ENCODE measurements at places on chromosomes 16 and 17. TPM values are rescaled to one million over a fixed set of nuclear protein-coding genes. Genes with fewer than 3 reads are reported as not detected.

Gene KRT23
- not detected for total RNA-seq

Gene DLX4
- 0.42 TPM for total RNA-seq

Gene COL1A1
- 8.8 TPM for total RNA-seq

Gene RNF222
- total RNA-seq: not detected

Gene CLDN7
- total RNA-seq: 1.1 TPM

Gene HNF1B
- total RNA-seq: 36.3 TPM

Gene ATP2C2
- not detected for total RNA-seq

Gene HIC1
- 9.3 TPM for total RNA-seq

GRCh38 chr16:68376590-68376989 is 65.8 kb downstream of the PRMT7 start:
- no peak for DNase-seq
- H3K4me3 ChIP-seq: no peak overlapping the region
- H3K27ac ChIP-seq: no peak overlapping the region
- H3K4me1 ChIP-seq: peaks cover 21% of the 10 kb centered on the region
- peaks cover 10% of the 10 kb centered on the region for H3K27me3 ChIP-seq

GRCh38 chr17:34259146-34259545 is 4.1 kb downstream of the CCL2 start:
- no peak for DNase-seq
- H3K27ac ChIP-seq: no peak overlapping the region
- H3K4me3 ChIP-seq: no peak overlapping the region
- H3K36me3 ChIP-seq: no peaks in the 10 kb centered on the region

GRCh38 chr17:47980541-47980940 is 9.6 kb downstream of the CDK5RAP3 start:
- no peak overlapping the region for H3K4me3 ChIP-seq
- H3K4me1 ChIP-seq: peaks cover 2% of the 10 kb centered on the region
- no peaks in the 10 kb centered on the region for H3K27me3 ChIP-seq
- no peak overlapping the region for H3K27ac ChIP-seq
- DNase-seq: no peak
- peaks cover 80% of the 10 kb centered on the region for H3K36me3 ChIP-seq

DNA sequence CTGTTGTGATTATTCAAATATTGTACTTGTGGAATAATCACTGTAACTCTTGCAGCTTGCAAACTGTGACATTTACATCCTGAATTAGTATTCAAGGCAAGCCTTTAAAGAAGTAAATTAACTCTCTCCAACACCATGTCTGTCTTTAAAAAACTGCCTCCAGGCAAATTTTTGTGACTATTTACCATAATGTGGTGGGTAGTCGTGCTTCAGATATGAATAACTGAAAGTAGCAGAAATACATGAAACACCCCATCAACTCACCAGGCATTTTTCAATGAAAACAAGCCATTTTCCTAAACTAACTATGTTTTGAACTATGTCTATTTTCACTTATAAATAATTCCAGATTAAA is 217.4 kb upstream of the PSMD7 start:
- H3K27me3 ChIP-seq: no peaks in the 10 kb centered on the region
- no peak overlapping the region for H3K4me3 ChIP-seq
- DNase-seq: no peak
- H3K4me1 ChIP-seq: no peaks in the 10 kb centered on the region
- no peaks in the 10 kb centered on the region for H3K36me3 ChIP-seq
- H3K27ac ChIP-seq: no peak overlapping the region

DNA sequence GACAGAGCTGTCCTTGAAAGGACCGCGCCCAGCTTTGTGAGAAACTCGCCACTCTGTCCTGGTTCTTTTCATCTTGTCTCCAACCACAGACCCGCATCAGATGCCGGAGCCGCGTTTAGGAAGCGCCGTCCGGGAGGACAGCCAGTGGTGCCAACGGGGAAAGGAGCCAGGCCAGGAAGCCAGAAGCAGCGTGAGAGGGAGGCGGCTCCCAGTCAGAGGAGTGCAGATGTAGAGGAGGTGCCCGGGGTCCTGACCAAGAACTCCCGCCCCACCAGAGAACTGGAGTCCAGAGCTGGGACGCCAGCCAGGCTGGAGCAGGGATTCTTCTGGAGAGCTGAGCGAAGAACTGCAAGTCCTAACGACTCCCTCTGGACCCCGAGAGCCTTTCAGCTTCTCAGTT is 49.3 kb upstream of the TNRC6C start:
- no peak overlapping the region for H3K4me3 ChIP-seq
- no peaks in the 10 kb centered on the region for H3K36me3 ChIP-seq
- H3K4me1 ChIP-seq: no peaks in the 10 kb centered on the region
- H3K27ac ChIP-seq: no peak overlapping the region

- H3K27me3 ChIP-seq: no peaks in the 10 kb centered on the region
- H3K36me3 ChIP-seq: peaks cover 81% of the 10 kb centered on the region
- peaks cover 47% of the 10 kb centered on the region for H3K4me1 ChIP-seq
These were observed 12.9 kb downstream of the NUBP1 start for GRCh38 chr16:10756574-10756973.

DNA sequence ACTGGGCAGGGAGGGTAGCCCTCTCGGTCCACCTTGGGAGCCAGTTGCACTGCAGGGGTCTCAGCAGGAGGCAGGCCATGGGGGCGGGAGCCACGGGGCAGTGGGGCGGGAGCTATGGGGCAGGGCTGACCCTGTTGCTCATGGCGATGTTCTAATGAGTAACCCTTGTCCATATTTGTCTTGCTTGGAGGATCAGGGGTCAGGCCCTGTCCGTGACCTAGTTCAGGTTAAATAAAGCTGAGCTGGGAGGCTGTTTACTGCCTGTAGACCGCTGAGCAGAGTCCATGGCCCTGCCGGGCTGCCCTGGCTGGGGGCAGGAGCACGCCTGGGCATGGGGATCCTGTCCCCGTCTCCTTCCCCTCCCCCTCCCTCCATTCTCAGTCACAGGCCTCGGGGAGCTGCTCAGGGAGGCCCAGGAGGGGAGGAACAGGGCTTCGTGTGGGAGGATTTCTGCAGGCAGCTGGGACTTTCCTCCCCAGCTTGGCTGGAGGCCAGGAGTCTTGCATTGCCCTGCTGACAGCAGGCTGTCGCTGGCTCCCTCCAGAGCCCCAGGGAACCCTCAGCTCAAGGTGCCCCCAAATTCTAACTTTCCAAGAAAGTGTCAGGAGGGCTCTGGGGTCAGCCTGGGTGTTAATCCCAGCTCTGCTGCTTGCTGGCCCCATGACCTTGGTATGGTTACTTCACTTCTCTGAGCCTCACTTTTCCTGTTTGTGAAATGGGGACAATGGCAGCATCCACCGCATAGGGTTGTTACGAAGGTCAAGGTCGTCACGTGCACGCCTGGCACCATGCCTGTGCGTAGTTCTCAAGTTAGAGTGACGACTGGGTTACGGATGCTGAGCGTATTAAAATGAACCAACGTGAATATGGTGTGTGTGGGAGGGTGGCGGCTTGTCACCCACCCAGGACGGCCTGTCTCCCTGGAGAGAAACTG is 6.1 kb upstream of the SERPINF2 start:
- peaks cover 27% of the 10 kb centered on the region for H3K4me1 ChIP-seq
- H3K36me3 ChIP-seq: peaks cover 44% of the 10 kb centered on the region
- DNase-seq: no peak
- no peak overlapping the region for H3K4me3 ChIP-seq
- H3K27ac ChIP-seq: no peak overlapping the region
- H3K27me3 ChIP-seq: no peaks in the 10 kb centered on the region

DNA sequence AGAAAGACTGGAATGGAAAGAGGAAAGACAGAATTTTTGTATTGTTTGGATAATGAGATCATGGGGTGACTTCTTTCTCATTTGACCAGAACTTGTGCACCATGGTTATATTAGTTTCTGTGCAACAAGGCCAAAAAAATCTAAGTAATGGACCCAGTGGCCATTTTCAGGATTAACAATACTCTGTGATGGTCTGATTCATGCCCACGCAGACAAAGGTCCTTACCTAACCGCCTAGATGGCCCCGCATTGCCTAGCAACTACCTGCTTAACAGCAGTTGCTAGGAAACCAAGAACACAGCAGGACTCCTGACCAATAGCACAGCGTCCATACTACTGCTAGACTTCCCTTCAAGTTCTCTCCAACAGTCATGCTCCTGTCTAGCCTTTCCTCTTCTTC is 22.4 kb downstream of the MIS12 start:
- no peak overlapping the region for H3K27ac ChIP-seq
- H3K36me3 ChIP-seq: peaks cover 48% of the 10 kb centered on the region
- H3K27me3 ChIP-seq: no peaks in the 10 kb centered on the region
- H3K4me3 ChIP-seq: no peak overlapping the region

GRCh38 chr16:54422159-54422558 is 135.6 kb upstream of the IRX3 start:
- H3K4me3 ChIP-seq: no peak overlapping the region
- H3K27me3 ChIP-seq: peaks cover 2% of the 10 kb centered on the region
- H3K27ac ChIP-seq: no peak overlapping the region
- no peaks in the 10 kb centered on the region for H3K36me3 ChIP-seq
- no peak for DNase-seq

- DNase-seq: no peak
- no peak overlapping the region for H3K4me3 ChIP-seq
- peaks cover 22% of the 10 kb centered on the region for H3K4me1 ChIP-seq
- peaks cover 22% of the 10 kb centered on the region for H3K36me3 ChIP-seq
- no peaks in the 10 kb centered on the region for H3K27me3 ChIP-seq
These were observed 72.7 kb downstream of the N4BP1 start for GRCh38 chr16:48537275-48537674.

DNA sequence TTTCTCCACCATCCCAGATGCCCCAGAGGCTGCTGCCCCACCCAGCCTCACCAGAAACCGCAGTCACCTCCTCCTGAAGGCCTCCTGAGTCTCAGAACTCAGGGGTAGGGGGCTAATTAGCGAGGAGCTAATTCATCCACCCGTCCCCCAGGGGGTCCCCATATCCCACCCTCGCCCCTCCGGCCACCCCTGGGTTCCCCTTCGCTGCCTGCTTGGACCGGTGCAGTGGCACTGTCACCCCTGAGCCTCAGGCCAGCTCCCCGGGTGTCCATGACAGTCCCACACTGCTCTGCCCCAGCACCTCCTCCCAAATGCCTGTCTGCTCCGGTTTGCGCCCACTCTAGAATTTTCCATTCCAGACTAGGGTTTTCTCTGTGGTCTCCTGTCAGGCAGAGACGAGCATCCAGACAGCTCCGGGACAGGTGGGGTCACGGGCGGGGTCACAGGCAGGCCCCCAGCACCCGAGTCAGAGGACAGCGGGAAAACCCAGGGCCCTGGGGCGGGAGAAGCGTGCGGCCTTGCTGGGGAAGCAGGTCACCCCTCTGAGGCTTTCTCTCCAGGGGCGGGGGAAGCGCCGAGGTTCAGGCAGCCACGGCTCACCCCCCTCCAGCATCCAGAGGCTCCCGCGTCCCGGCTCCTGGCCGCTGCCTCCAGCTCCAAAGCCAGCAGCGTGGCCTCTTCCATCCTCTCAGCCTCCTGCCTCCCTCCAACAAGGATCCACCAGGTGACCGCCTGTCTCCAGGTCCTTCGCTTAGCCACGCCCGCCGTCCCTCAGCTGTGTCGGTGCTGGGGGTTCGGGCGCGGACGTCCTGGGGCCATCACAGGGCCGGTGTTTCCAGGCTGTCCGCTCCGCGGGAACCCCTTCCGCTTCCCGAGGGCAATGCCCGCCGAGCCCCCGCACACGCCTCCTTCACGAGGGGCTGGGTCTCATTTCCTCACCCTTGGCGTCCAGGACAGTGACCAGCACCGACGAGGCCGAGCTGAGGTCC is 3.1 kb upstream of the PERCC1 start:
- no peaks in the 10 kb centered on the region for H3K36me3 ChIP-seq
- DNase-seq: no peak

- no peaks in the 10 kb centered on the region for H3K27me3 ChIP-seq
- no peak for DNase-seq
- peak overlapping the region; percentile 70 for H3K27ac ChIP-seq
These were observed 27.0 kb downstream of the AXIN1 start for GRCh38 chr16:325375-326145.

GRCh38 chr16:4283441-4283840 is 10.6 kb upstream of the TFAP4 start:
- no peaks in the 10 kb centered on the region for H3K36me3 ChIP-seq
- no peak for DNase-seq
- no peak overlapping the region for H3K4me3 ChIP-seq
- H3K27ac ChIP-seq: no peak overlapping the region
- H3K4me1 ChIP-seq: peaks cover 7% of the 10 kb centered on the region

DNA sequence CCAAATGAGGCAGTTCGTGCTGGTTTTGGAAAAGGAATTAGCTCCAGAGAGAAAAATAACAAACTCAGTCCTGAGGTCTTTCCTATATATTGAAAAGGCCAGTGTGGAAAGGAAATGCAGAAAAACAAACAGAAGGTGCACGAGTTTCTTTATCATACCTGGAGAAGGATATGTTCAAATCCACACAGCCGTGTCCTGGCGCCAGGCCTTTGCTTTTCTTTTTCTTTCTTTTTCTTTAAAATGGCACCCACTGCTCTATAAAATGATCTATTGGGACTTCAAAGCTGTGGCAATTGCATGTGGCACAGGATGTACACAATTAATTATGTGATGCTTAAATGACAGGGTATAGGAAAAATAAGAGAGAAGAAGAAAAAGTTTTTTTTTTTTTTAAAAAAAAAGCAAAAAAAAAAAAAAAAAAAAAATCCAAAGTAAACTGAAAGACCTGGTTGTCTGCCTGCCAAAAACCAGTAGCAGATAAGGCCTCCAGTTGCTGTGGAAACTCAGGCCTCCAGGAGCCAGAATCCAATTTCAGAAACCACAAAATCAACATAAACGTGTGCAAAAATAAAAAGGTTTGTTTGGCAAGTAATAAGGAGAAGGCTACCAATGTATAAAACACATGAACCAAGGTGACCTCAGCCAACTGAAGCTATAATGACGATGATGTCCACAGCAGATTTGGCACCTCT is 957.6 kb upstream of the SOX9 start:
- DNase-seq: no peak
- no peak overlapping the region for H3K4me3 ChIP-seq
- H3K27me3 ChIP-seq: no peaks in the 10 kb centered on the region
- H3K36me3 ChIP-seq: no peaks in the 10 kb centered on the region
- H3K4me1 ChIP-seq: no peaks in the 10 kb centered on the region

- peaks cover 12% of the 10 kb centered on the region for H3K27me3 ChIP-seq
- peaks cover 7% of the 10 kb centered on the region for H3K4me1 ChIP-seq
- no peak for DNase-seq
- no peaks in the 10 kb centered on the region for H3K36me3 ChIP-seq
These were observed 21.0 kb upstream of the FZD2 start for GRCh38 chr17:44536090-44536953.

DNA sequence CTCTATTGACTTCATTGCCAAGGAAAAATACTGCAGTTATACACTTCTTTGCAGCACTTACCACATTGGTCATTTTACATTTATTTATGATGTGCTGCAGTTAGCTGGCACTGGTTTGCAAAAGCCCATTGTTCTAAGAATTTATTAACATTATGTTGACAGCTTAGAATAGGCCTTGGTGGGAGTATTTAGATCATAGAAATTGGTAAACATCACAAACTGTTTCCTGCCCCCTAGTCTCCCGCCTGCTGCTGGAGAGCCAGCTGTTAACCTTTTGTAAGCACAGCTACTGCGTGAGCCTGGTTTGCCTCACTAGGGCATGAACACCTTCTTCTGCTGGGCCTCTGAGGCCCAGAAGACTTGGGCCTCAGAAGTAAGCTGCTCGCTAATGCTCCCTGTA is 651.4 kb upstream of the GOT2 start:
- no peaks in the 10 kb centered on the region for H3K27me3 ChIP-seq
- H3K4me3 ChIP-seq: no peak overlapping the region
- no peak overlapping the region for H3K27ac ChIP-seq
- H3K36me3 ChIP-seq: no peaks in the 10 kb centered on the region
- DNase-seq: no peak

GRCh38 chr17:7823581-7824001 is 10.4 kb upstream of the KDM6B start:
- H3K27ac ChIP-seq: no peak overlapping the region
- no peak overlapping the region for H3K4me3 ChIP-seq
- H3K27me3 ChIP-seq: peaks cover 11% of the 10 kb centered on the region
- no peaks in the 10 kb centered on the region for H3K4me1 ChIP-seq
- no peak for DNase-seq

- H3K27ac ChIP-seq: no peak overlapping the region
- H3K4me1 ChIP-seq: peaks cover 16% of the 10 kb centered on the region
- no peak overlapping the region for H3K4me3 ChIP-seq
- H3K36me3 ChIP-seq: peaks cover 2% of the 10 kb centered on the region
These were observed 95.5 kb downstream of the WWOX start for GRCh38 chr16:78194948-78195347.
